ENCODE measurements at places on chromosomes 2 and 18.

- no peak for DNase-seq
These were observed 62.3 kb upstream of the YWHAQ start for GRCh38 chr2:9693196-9693491.

GRCh38 chr18:45967007-45967706 is at the start of gene EPG5:
Gene EPG5 (minus strand): TSS chr18:45967329. CDS start chr18:45967239, 90 bp downstream.
- DNase-seq, result peak; percentile 95

GRCh38 chr2:108324531-108325255 is 36.0 kb downstream of the SULT1C2 start:
- DNase-seq, result no peak

- no peak for DNase-seq
These were observed 60.5 kb upstream of the TFPI start for GRCh38 chr2:187614756-187615155.

DNA sequence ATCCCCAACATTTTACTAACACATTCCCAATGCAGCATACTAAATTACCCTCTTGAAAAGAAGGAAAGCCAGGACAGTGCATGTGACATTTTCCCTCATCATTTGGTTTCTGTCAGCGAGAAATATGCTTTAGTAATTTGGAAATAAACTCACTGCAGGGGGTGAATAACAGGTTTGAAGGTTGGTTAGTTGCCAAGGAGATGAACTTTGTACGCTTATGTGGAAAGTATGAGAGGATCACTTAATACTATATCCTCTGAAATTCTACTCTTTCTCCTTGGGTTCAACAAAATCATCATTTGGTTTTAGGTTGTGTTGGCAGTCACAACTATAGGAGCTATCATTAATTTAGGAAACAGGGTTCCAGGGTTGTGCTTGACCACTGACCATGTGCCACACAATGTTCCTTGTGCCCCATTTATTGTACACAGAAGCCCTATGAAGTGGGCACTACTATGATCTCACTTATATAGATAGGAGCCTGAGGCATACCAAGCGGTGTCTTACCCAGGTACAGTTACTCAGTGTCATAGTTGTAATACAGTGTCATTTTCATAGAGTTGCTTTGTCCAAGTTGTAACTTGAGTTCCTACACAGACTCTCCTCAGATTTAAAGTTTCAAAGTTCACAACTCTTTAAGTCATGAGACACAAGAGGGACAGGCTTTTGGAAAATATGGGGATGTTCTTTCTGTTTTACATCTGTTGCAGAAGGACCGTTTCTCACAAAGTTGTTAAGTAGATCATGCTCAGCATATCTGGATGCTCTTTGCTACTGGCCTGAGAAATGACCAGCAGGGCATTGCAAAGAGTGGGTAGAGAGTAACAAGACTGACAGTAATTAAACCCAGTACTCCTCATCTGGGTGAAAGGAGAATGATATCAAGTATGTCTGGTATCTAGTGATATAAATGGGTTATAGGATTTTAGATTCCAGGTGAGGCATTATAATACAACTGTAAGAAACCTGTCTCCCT is 91.8 kb downstream of the MAP4K4 start:
- no peak for DNase-seq

- no peak for DNase-seq
These were observed 13.6 kb downstream of the CCDC68 start for GRCh38 chr18:54945576-54946125.

DNA sequence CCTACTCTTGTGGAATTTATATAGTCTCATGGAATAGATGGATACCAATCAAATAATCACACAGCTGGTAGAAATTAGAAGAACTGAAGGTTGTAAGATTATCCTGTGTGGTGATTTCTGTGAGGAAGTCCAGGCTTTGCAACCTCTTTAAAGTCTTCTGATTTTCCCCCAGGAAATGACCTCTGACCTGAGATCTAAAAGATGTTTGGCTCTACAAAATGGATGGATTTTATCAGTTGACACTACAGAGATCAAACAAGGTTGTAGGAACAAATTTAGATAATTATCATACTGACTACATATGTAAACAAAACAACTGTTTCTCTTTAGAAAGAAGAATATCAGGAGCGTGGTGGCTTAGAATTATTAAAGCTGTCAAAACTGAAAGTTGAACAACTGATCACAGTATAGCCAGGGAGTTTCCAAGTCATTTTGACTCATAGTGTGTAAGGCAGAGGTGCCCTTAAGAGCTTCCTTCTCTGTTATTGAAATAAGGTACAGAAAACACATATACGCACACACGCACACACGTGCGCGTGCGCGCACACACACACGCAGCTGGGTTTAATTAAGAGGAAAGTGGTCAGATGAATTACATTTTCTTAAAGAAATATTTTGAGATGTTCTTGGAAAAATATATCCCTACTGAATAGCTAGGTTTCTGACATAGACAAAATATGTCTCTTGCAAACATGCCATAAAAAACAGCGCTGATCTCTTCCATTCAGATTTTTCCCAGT is 35.5 kb upstream of the PELI1 start:
- DNase-seq, result no peak

DNA sequence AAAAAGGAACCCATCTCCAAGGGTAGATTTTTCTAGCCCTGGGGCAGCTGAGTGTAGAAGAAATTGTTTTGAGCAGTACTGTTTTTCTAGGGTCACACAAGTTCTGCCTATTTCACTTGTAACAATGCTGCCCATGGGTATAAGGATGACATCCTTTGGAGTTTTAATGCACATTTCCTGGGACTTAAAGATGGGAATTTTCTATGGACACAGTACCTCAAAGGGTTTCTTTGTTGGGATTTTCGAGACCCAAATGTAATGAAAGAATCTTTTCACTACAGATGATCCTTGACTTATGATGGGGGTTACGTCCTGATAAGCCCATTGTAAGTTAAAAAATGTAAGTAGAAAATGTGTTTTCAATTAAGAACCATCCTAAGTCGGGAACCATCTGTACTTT is 31.8 kb downstream of the CDC42EP3 start:
- no peak for DNase-seq

DNA sequence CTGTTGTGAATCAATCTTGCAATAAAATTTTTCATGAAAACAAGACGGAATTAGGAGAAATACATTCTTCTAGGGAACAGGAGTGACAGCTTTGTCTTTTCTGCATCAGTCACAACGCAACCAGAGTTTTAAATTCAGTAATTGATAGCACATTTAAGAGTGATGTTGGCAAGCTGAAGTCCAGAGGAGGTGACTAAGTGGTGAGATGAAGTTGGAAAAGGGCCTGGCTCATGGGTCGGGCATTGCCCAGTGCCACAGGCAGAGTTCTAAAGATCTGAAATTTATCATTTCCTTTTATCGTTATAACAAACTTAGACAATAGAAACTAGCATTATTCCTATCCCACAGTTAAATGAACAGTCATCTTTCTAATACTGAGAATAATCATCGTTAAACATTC is 764.6 kb upstream of the ZEB2 start:
- DNase-seq, result no peak

DNA sequence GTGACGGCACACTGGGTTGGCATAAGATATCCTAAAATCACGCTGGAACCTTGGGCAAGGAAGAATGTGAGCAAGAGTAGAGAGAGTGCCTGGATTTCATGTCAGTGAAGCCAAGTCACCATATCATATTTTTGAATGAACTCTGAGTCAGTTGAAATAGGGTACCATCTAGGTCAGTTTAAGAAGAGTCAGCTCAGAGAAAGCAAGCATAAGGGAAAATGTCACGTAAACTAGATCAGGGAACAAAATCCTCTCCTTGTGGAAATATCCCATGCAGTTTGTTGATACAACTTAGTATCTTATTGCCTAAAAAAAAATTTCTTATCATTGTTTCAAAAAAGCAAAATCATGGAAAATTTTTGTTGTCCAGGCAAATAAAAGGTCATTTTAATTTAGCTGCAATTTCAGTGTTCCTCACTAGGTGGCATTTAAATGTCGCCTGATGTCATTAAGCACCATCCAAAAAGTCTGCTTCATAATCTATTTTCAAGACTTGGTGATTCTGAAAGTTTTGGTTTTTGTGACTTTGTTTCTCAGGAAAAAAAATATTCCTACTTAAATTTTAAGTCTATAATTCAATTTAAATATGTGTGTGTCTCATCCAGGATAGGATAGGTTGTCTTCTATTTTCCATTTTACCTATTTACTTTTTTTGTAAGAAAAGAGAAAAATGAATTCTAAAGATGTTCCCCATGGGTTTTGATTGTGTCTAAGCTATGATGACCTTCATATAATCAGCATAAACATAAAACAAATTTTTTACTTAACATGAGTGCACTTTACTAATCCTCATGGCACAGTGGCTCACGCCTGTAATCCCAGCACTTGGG is 19.6 kb downstream of the RSAD2 start:
- no peak for DNase-seq

GRCh38 chr2:60352491-60353405 is 200.7 kb downstream of the BCL11A start:
- DNase-seq, result no peak

- DNase-seq, result no peak
These were observed 271.0 kb downstream of the ZNF521 start for GRCh38 chr18:25081001-25081400.

DNA sequence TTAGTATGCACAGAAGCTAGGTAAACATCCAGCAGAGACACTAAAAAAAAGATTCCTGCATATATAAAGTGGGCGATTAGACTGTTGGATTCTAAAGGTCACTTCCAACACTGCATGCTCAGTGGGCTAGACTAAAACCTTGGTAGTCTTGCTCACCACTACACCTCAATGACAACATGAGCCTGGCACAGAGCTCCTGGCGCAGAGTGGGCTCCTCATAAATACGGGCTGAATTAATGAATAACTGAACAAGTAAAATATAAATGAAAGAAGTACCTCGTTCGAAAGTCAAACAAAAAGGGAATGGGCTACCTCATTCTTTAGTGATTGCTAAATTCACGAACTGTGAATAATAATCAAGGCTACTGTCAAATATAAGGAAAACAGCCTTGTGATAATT is 185.3 kb downstream of the STK39 start:
- DNase-seq, result no peak

- no peak for DNase-seq
These were observed 38.7 kb downstream of the MCFD2 start for GRCh38 chr2:46876741-46877384.

- no peak for DNase-seq
These were observed 160.6 kb downstream of the PRKCE start for GRCh38 chr2:45812011-45812500.

DNA sequence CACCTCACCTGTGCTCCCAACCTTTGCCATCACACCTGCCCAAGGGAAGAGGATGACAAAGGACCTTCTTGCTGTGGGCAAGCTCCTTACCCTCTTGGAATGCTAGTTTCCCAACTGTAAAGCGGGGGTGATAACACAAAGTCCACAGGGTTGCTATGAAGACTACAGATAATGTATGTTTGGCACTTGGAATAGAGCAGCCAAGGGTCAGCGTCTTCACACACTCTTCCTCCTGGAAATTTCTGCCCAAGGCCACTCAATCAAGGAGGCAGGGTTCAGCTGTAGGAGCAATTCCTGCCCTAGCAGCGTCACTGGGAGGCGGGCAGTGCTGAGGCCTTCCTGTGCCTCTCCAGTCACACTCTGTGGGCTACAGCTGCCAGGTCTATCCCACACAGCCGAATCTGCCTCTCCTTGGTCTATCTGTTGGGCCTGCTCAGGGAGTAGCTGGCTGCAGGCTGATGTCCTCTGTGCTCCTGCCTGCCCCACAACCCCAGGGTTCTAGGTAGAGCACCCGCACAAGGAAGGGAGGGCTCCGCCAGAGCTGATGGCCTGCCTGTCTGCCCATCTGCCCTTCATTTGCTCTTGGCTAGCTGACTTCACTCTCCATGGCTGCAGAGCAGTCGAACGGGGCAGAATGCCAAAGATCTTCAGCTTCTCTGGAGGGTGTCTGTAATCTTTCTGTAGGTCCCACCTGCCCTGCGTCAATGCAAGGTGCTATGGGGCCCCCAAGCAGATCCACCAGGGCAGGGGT is 91.9 kb downstream of the MRO start:
- no peak for DNase-seq

- no peak for DNase-seq
These were observed 80.4 kb downstream of the MYOM1 start for GRCh38 chr18:3139406-3139805.

DNA sequence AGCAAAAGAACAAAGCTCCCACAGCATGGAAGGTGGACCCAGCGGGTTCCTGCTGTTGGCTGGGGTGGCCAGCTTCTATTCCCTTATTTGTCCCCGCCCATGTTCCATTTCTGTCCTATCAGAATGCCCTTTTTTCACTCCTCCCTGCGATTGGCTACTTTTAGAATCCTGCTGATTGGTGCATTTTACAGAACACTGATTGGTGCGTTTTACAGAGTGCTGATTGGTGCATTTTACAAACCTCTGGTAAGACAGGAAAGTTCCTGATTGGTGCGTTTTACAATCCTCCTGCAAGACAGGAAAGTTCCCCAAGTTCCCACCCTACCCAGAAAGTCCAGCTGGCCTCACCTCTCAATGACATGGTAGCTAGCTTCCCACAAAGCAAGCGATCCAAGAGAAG is 40.2 kb upstream of the UGP2 start:
- DNase-seq, result no peak

DNA sequence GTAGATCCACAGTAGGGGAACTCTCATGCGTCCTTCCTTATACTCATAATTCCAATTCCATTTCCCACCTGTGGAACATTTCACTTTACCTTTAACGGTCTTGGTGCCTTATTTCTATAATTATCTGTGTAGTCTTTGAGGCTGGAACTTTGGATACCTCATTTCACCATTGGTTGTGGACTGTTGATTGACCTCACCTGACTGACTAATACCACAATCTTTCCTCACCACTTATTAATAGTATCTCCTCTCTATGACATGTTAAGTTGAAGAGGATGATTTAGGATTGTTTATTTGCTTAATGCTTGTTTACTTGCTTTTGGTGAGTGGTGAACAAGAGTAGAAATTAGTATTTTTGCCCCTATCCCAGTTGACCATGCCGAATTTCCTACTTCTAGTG is 50.0 kb downstream of the R3HDM1 start:
- DNase-seq, result no peak

DNA sequence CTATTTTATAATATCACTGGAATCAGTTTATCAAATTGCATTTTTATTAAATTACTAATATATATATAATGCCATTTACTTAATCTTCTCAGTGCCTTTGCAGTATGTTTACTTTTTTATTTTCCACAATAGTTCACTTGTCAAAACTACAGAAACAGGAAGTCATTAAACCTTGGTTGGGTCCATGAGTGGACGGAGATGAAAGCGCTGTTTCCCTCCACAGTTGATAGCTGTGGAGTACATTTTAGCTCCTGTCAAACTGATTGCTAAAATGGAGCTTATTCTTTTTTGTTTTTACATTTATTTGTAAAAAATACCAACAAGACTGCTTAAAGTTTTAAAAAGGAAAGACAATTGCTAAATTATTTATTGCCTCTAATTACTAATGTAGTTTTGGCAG is 19.2 kb downstream of the MFF start:
- DNase-seq, result no peak

GRCh38 chr18:11733031-11733430 is 44.0 kb downstream of the GNAL start:
- DNase-seq, result peak; percentile 72

- DNase-seq, result no peak
These were observed 163.9 kb downstream of the LDLRAD4 start for GRCh38 chr18:13382366-13382953.

- DNase-seq, result no peak
These were observed 233.8 kb downstream of the LDLRAD4 start for GRCh38 chr18:13452388-13452811.
